ENCODE measurements at places on chromosomes 2 and 18.

- DNase-seq, result no peak
These were observed 385.2 kb downstream of the RIT2 start for GRCh38 chr18:42730272-42730671.

DNA sequence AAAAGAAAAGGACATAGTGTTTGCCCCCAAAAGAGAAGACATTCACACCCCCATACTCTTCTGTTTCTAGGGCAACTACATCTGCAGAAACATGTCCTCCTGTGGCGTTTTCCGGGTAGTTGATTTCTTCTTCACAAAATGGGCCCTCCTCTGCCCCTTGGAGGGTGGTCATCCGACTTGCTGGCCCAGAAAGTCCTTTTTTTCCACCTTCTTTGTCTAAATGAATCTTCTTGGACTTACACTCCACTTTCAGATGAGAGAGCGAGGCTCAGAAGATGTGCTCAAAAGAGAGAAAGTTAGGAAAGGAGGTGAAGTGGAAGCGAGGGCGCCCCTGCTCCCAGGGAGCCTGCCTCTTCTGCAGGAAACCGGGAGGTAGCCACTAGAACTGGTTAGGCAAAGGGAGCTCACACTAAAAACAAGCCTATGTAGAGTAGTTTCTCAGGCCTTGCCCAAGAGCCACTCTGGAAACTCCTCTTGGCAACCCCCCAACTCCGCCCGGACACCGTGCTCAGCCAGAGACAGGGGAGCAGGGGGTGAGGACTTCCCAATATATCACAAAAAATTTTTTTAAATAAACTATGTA is 10.2 kb upstream of the SIX3 start:
- no peak for DNase-seq

DNA sequence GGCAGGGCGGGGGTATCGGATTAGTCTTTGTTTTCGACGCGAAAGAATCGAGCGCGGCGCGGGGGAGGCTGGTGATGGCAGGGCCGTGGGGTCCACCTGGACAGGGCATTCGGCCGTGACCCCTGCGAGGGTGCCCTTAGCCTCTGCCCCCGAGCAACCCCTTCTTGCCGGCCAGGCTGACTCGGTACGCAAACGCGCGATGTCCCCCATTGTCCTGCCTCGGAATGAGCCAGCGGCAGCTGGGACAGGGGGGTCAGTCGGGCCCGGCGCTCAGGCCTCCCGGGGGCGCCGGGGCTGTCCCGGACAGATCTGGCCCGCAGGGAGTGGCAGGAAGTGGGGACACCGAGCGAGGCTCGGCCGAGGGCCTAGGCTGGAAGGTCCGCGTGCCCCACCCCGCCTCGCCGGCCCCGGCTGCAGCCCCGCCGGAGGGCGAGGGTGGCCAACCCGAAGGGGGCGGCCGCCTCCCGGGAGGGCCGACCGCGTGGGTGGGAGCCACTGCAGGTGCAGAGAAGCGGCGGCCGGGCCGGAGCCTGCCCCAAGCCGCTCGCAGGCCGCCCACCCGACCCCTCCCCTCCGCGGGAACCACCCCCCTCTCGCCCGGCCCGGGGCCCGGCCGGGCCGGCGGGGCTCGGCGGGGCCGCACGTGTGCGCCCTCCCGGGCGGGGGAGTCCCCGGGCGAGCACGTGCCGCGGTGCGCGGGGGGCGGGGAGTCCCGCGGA is at the start of gene TET3:
TET3 (plus strand) TSS at position 708 of the 719 bp plus-strand sequence. CDS start 1,494 bp downstream, outside the sequence.
- no peak for DNase-seq

DNA sequence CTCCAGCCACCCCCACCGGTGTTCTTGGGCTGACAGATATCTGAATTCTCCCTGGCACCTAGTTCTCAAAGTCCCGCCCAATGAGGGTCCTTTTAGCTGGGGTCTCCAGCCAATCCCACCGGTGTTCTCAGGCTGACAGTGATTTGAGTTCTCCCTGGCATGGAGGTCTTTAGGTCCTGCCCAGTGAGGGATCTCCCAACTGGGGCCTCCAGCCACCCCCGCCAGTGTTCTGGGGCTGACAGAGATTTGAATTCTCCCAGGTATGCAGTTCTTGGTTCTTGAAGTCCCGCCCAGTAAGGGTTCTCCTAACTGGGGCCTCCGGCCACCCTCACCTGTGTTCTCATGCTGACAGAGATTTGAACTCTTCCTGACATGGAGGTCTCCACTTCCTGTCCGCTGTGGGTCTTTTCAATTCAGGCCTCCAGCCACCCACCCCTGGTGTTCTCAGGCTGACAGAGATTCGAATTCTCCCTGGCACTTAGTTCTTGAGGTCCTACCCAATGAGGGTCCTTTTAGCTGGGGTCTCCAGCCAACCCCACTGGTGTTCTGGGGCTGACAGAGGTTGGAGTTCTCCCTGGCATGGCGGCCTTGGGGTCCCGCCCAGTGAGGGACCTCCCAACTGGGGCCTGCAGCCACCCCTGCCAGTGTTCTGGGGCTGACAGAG is 154.6 kb downstream of the ANKRD36 start:
- no peak for DNase-seq

- DNase-seq, result no peak
These were observed 46.7 kb downstream of the EML6 start for GRCh38 chr2:54770211-54770610.

DNA sequence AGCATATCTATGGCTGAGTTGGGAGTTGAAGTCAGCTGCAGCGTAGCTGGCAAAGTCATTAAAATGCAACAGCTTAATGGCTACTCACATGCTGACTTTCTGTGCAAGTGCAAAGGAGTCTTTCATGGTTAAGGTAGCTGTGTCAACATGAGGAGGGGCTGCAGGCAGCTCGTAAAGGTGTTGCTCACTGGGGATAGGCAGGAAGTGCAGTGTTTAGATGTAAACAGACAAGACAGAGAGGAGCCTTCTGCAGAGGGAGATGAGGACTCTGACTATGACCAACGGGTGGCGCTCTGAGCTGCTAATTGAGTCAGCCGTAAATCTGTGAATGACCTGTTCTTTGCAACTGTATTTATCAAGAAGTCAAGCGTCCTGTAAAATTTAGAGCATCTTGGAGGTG is 22.3 kb upstream of the CAVIN2 start:
- no peak for DNase-seq

GRCh38 chr18:35121531-35121930 is 80.3 kb downstream of the MAPRE2 start:
- DNase-seq, result no peak

GRCh38 chr2:67169417-67170140 is 227.6 kb upstream of the ETAA1 start:
- no peak for DNase-seq

GRCh38 chr2:98089941-98090340 is 3.0 kb downstream of the VWA3B start:
- DNase-seq, result no peak

GRCh38 chr2:147636886-147637285 is 207.9 kb upstream of the ACVR2A start:
- no peak for DNase-seq

DNA sequence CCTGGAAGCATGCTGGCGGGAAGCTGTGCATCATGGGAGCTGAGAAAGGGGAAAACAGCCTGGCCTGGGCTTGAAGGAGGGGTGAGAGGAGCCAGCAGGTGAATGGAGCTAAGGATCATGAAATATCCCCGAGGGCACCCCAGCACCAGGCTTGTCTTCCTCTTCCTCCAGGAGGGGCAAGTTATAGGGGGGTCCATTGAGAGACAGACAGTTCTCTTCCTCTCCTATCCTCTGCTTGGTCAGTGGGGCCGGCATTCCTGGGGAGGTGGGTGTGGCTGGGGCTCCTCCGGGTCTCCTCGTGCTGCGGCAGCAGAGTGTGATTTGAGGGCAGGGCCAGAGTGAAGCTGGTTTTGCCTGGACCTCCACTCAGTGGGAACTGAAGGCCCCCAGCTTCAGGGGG is 78.9 kb downstream of the LIPG start:
- no peak for DNase-seq

DNA sequence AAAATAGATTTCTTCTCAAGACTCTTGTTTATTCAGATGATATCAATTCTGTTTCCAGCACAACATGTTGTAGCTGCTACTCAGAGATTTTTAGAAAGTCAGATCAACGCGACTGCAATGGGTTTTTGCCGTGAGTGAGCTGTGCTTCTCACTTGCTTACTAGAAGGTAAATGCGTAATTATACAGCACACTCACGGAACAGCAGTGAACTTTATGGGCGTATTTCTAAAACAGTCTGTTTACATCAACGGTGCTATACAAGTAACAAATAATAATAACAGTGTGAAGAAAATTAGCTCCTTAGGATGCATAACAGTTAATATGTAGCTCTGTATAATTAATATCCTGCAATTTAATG is 533.6 kb downstream of the RNF144A start:
- no peak for DNase-seq

DNA sequence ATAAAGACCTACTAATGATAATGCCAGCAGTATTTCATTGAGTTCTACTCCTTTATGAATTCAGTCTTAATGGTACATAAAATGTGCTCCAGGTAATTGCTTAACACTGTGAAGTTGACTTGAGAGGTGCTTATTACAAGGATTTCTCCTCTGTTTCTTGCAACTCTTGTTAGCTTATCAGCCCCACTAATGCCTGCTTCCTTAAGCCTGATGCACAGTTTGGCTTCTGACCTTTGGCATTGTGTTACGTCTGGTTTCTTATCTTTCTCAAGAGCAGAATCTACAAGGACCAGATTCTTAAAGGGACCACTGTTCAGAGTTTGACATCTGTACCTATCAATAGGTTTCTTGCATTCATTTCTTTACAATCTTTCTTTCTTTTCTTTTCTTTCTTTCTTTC is 223.9 kb upstream of the CWC22 start:
- DNase-seq, result no peak

DNA sequence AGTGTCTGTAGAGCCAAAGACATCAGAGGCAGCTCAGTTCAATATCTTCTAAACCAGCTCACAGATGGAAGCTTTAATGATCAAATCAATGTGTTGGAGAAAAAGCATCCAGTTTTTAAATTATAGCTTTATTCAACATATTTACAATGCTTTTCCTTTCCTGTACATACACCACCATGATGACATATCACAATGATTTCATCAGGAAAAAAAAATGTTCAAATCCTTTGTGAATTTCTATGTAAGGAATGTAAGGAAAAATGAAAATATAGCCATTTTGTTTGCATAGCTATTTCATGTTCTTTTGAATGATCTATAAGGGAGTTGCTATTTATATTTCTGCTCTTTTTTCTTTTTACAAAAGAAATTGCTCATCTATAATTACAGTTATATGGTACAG is 134.7 kb upstream of the CDH20 start:
- no peak for DNase-seq

DNA sequence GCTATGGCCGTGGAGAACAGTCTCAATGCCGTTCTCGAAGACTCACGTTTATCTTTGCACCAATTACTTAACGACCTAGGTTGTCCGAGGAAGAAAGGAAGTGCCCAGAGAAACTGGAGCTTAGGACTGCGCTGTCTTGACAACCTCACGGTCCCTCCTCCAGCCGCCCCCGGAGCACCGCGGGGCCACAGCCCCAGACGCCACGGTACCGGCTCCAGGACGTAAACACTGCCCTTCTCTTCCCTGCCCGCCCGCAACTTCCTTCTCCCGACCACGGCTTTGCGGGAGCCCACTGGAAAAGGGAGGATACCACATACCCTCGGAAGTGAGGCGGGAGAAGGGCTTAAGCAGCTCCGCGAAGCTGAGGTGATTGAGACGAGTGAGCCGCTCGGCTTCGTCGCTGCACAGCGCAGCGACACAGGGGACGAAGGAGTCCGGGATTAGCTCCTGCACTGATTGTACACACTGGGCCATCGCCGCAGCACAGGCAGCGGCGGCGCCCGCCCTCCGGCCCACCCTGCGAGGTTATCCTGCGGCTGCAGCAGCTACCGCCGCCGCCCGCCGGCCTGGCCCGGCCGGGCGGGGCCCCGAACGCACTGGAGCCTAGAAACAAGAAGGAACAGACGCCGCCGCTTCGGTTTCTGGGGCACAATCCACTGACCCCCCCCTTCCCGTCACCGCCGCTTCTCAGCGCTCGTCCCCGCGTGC is 483 bp downstream of the TRAPPC8 start:
- DNase-seq, result no peak

DNA sequence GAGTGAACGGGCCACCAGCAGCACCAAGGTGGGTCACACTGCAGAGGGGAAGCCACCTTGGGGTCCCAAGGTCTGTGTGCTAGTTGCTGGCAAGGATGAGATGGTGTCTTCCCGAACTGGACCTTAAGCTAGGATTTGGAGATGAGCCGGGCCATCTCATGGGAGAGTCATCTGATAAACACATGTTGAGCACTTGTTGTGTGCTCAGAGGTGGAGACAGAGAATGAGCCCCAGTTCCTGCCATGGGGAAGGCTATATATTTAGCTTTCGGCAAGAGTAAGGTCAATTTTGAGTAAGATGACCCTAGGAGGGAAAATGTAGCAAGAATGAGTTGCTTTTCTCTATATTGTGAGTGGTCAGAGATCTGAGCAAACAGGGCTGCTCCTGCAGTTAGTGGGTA is 41.4 kb upstream of the RPL31 start:
- DNase-seq, result no peak
